Coronary artery (tissue), 2 donors: ENCODE measurements at places on chromosomes 2 and 18.

GRCh38 chr2:48754874-48755273 is 650 bp downstream of the LHCGR start:
- no peak for DNase-seq

DNA sequence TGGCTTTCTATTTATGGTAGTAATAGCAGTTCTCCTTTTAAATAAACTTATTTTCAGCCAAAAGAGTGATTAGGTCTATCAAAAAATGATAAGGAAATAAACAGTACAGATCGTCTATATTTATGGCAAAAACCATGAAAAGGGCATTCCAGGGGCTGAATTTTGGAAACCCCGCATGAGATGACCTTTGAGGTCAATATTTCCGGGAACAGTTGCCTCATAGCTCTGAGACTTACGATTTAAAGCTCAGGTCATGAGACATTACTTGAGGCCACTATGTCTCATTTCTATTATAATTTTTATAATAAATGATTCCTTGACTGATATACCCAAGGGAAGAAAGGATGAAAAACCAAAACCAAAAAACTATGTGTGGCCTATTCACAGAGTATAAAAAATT is 101.1 kb downstream of the LDLRAD4 start:
- DNase-seq, result no peak

- DNase-seq, result no peak
Observed at GRCh38 chr2:132670496-132671150, 618 bp upstream of the LYPD1 start.

DNA sequence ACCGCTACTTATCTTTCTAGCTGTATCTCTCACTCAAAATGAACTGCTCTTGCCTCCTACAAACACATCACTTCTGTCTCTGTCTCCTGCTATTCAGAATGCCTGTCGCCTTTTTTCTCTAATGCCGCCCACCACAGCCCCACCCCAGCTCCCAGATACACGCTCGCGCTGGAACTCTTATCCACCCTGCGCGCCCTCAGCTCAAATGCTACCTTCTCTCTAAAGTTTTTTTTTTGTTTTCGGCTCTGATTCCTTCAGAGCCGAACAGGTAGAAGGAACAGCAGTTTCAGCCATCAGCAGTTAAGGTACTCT is 3.9 kb upstream of the SOS1 start:
- DNase-seq, result no peak

- peak; percentile 71 for DNase-seq
Observed at GRCh38 chr2:212536817-212537725, 1.5 kb downstream of the ERBB4 start.

DNA sequence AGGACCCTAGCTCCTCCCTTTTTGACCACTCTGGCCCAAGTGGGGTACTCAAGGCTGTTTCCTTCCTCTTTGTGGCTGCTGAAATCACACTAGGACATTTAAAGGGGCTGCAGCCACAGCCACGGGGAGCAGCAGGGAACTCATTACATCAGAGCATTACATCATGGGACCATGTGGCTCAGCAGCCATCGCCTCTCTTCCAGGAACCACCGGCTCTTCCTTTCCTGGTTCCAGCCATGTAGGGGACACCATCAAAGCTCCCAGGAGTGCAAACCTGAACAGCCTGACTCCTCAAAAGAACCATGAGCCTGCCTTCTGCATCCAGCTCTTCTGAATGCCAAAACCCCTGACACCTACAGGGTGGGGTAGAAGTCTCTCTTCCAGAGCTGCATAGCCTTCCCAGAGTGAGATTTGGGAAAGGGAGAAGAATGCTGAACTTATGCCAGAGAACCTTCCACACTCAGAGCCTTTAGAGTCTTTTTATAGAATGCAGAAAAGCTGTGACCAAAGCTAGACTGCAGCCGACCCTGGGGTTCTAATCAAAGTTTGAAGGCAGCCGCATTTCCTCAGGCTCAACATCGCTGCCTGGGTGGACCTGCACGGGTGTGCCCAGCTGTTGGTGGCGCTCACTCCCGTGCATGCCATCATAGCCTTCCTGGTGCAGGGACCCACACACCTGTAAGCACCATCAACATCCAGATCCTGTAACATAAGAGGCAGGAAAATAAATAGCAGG is 121.7 kb downstream of the KLHL29 start:
- DNase-seq, result no peak

- no peak for DNase-seq
Observed at GRCh38 chr2:27291865-27292264, 9.6 kb downstream of the TRIM54 start.

- no peak for DNase-seq
Observed at GRCh38 chr2:102910724-102911123, 148.9 kb downstream of the TMEM182 start.

DNA sequence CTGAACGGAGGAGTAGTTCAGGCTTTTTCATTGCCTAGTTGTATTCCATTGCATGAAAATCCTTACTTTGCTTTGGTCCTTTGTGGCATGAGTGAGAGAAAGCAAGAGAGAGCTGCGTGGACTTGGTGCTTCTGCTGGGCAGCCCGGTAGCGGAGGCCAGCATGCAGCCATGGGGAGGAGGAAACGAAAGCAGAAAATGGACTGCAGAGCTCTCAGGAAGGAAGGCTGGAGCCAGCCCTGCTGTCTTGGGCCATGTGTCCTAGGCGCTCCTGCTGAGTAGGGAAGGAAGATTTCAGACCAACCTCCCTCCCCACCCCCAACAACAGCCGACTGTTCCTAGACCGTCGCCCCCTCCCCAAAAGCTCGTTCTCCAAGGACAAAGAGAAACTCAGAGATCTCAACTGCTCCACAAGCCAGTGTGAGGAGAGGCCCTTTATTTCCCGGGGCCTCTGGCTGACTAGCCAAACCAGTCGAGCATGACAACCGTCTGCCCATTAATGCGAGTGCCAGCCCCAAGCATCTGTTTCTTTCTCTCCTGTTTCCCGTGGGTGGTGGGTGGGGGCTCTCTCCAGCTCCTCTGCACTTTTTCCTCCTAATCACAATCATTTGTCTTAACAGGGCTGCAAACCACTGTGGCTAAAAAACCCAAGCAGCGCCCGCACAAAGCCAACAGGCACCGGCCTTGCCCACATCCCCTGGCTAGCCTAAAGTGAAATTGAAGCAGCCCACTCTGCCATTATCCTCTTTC is 66.8 kb upstream of the FZD7 start:
- DNase-seq, result no peak

GRCh38 chr2:144833075-144833637 is 313.2 kb upstream of the ZEB2 start:
- no peak for DNase-seq

DNA sequence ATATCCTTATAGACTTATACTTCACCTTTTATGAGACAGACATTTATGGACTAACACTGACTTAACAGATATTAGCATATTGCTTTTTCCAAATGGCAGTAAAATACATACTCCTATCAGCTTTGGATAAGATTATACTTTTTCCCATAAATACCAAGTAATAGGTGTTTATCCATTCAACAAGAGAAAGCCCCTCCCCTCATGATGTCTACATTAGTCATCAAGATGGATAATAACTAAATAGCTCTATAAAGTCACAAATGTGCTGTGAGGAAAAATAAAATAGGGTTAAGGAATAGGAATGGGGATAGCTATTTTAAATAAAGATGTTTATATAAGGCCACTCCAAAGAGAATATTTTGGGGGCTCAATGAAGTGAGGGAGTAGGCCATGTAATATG is 39.4 kb downstream of the CSRNP3 start:
- DNase-seq, result no peak

DNA sequence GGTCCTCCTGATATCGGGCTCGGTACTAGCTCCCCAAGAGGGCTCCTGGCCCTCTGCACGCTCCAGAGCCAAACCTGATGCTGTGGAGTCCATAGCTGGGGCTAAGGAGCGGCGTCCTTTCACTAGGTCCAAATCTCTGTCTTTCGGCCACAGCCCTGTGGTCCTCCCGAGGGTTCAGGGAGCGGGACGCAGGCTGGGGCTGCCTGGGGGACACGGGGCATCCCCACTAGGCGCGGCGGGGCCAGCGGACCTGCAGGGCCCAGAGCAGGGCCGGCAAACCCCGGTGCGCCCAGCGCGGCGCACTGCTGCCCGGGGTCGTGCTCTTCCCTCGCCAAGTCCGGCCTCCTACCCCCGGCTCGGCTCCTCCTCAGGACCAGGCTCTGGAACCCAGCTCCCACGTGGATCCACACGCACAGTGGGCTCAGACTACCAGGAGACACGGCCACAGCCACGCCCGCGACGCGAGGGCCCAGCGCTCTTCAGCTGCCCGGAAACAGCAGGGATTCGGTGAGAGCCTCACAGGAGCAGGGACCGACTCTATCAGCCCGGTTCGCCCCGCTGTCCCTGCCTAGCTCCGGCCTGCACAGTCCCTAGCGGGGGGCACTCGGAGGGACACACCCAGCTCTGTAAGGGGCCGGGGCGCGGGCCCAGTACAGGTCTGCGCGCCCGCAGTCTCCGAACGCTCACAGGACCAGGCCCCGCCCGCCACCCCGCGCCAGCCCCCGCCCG is 593 bp downstream of the ZNF514 start:
- peak; percentile 79 for DNase-seq

DNA sequence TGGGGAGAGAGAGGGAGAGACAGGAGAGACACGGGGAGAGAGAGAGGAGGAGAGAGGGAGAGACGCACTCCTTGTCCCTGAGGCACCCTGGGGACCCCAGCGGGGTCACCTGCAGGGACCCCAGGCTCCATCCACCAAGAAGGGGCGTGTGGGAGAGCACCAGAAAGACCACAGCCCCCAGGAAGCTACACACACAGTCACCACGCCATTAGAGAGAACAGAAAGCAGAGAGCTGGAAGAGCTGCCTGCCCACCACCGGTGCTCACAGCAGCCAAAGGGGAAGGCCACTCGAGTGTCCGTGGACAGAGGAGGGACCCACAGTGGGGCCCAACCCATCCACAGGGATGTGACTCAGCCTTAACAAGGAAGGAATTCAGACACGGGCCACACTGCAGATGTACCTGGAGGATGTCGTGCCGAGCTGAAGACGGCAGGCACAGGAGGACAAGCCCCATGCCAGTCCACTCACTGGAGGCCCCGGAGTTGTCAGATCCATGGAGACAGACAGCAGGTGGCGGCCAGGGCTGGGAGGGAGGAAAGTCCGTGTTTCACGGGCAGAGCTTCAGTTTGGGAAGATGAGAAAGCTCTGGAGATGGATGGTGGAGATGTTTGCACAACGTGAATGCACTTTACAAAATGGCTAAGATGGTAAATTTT is 11.5 kb upstream of the NFATC1 start:
- peak; percentile 50 for DNase-seq

DNA sequence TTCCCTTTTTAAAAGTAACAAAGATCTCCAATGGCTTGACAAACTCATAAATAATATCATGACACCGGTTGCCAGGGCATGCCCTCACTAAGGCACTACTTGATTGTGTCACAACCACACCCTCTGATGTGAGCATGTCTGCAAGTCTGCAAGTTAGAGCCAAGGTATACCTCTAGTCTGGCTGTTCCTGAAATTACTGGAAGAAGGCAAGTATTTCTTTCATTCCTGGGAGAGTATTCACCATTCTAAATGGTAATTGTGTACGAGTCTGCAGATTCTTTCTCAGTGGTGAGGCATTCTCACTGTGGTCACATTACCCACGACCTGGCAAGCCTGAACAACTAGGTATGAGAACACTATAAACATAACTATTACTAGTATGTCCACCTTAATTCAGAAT is 25.7 kb upstream of the RNU4ATAC start:
- DNase-seq, result no peak

DNA sequence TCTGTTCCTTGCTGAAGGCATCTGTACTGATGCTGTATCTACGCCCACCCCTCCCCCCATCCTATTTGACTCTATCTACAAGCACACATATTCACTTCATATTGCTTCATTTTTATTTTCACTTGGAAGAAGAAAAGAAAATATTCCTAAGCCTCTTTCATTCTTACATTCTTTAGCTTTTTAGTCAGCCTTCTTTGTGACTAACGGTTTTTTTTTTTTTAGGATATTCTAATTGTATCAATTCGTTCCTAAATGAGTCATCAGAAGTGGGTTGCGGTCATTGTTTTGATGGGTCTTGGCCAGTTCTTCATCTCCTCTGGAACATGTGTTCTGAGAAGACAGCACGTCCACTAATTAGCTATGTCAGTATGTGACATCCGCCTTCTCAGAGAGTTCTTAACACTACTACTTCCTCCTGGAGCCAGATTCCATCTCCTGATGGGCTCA is 88.7 kb downstream of the MYO1B start:
- DNase-seq, result no peak

GRCh38 chr18:77205769-77206168 is 43.9 kb upstream of the GALR1 start:
- no peak for DNase-seq

GRCh38 chr2:128612628-128613027 is 294.0 kb upstream of the HS6ST1 start:
- DNase-seq, result no peak

- DNase-seq, result no peak
Observed at GRCh38 chr18:47391665-47392064, 140.2 kb upstream of the SKOR2 start.

- no peak for DNase-seq
Observed at GRCh38 chr2:50746526-50746925, 285.4 kb downstream of the NRXN1 start.

DNA sequence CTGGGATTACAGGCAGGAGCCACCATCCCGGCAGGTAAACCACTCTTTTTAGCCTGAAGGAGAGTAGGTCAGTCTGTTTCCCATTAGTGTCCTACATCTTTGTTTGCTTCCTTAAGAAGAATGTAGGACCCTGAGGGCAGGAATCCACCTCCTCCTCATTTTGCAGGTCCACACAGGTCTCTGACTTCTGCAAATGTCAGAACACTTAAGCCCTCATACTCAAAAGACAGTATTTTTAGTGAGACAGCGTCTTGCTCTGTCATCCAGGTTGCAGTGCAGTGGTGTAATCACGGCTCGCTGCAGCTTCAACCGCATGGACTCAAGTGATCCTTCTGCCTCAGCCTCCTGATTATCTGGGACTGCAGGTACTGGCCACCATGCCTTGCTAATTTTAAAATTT is 9.3 kb downstream of the PSTPIP2 start:
- DNase-seq, result no peak

GRCh38 chr2:71291398-71291797 is 40.2 kb upstream of the ZNF638 start:
- DNase-seq, result no peak

DNA sequence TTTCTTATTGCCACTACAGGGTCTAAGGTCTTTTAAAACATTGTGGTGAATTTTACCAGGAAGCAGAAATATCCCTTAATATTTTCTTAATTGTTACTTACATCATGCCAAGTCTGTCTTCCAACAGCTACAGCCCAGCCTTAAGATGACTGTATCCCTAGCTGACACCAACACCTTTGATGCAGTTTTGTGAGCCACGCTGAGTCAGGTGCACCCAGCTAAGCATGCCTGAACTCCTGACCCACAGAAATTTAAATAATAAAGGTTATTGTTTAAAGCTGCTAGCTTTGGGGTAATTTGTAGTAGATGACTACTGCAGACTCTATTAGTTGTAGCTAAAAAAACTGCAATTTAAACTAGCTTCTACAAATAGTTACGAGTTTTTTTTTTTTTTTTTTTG is 1757.9 kb upstream of the LRRTM1 start:
- no peak for DNase-seq
